Skeletal muscle cell (primary cell): ENCODE measurements at places on chromosomes 16 and 17.

DNA sequence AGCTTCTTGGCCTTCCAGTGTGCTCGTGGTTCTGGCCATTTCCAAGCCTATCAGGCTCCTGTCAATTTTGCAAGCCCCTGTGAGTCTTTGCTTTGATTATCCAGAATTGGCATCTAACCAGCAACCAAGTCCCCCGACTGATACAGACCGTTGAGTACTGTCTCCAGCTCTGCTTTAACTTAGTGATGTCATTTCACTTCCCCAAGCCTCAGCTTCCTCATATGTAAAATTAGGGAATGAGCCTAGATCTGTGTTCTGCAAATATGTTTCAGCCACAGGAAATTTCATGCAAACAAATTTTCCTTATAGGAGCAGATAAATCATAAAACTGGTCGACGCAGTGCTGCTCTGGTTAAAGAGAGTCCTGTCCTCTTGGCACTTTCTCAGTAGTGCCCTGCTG, 60.1 kb upstream of the WSB1 start:
- DNase-seq, result no peak

DNA sequence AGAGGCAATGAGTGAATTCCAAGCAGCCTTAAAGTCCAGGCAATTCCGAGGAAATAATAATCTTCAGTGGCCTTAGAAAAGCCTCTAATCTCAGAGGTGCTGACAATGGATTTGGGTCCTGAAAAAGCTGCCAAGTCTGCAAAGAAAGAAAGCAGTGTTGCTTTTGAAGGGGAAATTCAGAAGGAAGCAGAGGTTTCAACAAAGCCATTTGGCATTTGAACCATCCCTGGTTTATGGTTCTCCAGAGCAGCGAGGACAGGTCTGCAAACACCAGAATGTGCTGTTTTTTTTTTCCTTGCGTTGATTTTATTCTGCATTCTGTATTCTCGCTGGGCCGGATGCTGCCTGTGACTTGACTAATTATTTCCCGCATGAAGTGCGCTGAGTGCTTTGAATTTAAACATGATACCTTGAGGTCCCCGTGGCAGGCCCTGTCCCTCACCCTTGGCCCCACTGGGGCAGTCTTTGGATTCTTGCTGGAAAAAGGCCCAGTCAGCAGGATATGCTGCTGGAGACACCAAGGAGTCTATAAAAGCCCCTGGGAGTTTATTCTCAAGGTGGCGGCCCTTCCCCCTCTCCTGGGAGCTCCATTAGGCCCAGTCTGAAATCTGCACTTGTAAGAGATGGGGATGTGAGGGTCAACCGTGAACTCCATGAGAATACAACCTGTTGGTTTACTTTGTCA, 338.3 kb downstream of the HAPSTR1 start:
- DNase-seq, result no peak

- DNase-seq, result no peak
These were observed 68.1 kb downstream of the RTN4RL1 start for GRCh38 chr17:1957037-1957436.

- DNase-seq, result no peak
These were observed 65.7 kb upstream of the LRRC37A3 start for GRCh38 chr17:64984851-64985521.

- DNase-seq, result no peak
These were observed 3.6 kb upstream of the ALOX12B start for GRCh38 chr17:8091033-8091687.

GRCh38 chr17:39671651-39672521, 3.6 kb downstream of the PNMT start:
- no peak for DNase-seq

DNA sequence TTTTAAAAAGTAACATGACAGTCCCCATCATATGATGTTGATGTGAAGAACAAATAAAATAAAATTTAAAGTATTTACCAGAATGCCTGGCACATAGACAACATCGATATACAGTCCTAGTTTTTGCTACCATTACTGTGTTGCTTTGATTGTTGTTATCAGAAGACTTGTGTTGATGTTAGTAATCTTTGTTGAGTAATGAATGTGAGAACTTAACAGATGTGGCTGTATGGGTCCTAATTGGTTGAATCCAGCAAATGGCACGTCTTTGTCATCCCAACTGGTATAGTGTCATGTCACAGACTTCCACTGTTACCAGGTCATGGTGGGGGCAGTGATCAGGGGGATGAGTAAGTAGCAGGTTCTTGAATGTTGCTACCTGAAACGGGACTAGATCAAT, 1151.4 kb upstream of the CDH8 start:
- DNase-seq, result no peak

DNA sequence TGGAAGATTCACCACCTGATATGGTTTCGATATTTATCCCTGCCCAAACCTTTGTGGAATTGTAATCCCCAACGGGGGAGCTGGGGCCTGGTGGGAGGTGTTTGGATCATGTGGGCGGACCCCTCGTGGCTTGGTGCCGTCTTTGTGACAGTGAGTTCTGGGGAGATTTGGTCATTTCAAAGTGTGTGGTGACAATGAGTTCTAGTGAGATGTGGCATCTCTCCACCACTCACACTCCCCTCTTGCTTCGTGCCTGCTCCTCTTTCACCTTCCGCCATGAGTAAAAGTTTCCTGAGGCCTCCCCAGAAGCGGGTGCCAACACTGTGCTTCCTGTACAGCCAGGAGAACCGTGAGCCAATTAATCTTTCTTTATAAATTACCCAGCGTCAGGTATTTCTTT, 9.7 kb downstream of the CCDC57 start:
- no peak for DNase-seq
